ENCODE measurements at places on chromosomes 7 and 10. TPM values are rescaled to one million over a fixed set of nuclear protein-coding genes. Genes with fewer than 3 reads are reported as not detected.

Gene PNLIP
- polyA plus RNA-seq = 3.7 TPM

Gene PLXDC2
- 1.5 TPM for polyA plus RNA-seq

Gene CDHR1
- 0.06 TPM for polyA plus RNA-seq

Gene MUC12
- polyA plus RNA-seq = not detected

Gene SEC23IP
- polyA plus RNA-seq = 15.5 TPM

Gene RP9
- 8.8 TPM for polyA plus RNA-seq

Gene CALML3
- polyA plus RNA-seq = 0.06 TPM

Gene NRP1
- 16.0 TPM for polyA plus RNA-seq

Gene SYT15B
- 5.2 TPM for polyA plus RNA-seq

Gene PTPRN2
- polyA plus RNA-seq = 3.7 TPM

Measured in adipose tissue (tissue), 3 donors.